Stimulated activated CD8-positive, alpha-beta memory T cell treated with anti-CD3 and anti-CD28 coated beads, Interleukin-15, amount 100 ng/mL, for 4 hours (primary cell): ENCODE measurements at places on chromosomes 16 and 17.

- DNase-seq, result no peak
Observed at GRCh38 chr17:78852709-78853121, 12.1 kb upstream of the USP36 start.

DNA sequence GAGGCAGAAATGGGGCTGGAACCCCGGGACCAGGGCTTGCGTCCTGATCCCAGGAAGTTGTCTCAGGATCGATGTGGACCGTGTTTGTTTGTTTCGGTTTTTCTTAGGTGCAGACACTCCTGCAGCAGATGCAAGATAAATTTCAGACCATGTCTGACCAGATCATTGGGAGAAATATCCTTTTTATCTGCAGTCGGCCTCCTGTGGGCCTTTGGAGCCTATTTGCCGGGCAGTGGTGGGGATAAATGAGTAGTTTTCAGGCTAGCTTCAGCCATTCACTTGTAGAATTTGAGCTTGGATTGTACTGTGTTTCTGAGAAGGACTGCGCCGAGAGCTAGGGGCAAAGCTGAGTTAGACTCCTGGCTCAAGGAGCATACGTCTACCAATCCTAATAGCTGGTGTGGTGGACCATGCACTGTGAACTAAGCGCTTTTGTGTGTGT is 816 bp downstream of the HSBP1 start:
- DNase-seq, result no peak

DNA sequence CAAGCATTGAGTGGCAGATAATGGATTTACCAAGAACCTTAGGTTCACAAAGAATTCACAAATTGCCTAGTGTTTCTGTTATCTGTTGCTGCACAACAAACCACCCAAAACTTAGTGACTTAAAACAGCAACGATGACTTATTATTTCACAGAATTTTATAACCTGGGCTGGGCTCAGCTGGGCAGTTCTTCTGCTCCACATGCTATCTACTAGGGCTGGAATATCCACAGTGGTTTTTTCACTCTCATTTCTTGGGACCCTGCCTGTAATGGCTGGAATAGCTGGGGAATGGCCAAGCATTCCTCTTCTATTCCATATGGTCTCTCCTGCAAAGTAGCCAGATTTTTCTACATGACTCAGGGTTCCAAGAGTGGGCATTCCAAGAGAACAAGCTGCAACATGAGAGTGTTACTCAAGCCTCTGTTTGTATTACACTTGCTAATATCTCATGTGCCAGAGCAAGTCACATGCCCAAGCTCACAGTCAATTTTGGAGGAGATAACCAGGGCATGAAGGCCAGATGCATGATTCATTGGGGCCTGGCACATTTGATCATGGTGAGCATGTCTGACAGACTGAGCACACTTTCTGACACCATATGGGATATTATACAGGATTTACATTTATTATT is 4.9 kb upstream of the PSMD7 start:
- DNase-seq, result no peak

- DNase-seq, result no peak
Observed at GRCh38 chr16:57564571-57565270, 22.3 kb downstream of the ADGRG5 start.

DNA sequence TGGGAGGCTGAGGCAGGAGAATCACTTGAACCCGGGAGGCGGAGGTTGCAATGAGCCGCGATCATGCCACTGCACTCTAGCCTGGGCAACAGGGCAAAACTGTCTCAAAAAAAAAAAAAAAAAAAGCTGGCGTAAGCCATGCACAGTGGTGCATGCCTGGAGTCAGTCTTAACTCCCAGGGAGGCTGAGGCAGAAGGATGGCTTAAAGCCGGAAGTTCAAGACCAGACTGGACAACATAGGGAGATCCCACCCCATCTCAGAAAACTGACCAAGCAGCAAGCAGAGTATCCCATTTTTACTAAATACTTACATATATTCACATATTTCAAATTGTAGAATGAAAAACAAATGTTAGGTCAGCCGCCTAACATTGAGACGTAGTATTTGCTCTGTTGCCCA is 4.6 kb downstream of the NT5C start:
- no peak for DNase-seq

DNA sequence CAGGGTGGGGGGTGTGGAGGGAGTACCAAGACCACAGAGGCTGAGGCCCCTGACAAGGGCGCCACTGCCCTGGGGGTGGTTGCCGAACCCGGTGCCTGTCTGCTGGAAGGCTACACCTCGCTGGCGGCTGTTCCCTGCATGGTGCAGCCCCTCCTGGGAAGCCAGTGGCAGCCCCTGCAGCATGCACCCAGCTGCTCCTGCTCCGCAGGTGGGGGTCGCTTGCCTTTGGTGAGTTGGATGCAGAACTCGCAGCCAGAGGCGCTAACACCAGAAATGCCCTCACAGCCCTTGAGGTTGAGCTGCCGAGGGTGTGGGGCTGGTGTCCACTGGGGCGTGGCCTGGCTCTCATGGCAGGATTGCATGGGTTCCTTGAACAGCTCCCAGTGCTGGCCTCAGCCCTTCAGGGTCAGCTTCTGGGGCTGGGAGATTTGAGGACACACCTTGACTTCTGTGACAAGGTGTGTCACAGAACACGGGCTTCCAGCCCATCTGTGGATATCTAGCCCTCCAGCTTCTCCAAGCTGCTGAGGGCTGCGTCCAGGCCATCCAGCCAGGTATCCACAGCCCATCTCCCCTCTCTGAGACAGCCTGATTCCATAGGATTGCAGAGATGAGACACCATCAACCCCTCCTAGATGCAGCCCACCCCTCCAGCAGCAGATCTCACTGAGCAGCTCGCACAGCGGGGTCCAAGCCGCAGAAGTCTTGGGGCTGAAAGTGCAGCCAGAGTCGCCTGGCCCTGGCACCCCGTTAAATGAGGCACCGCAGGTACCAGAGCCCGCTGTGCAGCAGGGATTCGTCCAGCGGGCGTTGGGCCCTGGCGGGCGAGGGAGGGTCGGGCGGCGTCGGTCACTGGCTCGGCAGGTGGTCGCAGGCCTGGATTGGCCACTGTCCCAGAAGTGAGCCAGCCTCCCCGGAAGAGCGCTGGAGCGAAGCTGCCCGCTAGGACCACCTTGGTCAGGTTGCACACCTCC is 586.3 kb downstream of the KCNJ18 start:
- DNase-seq, result no peak

GRCh38 chr17:32627239-32627996 is 140.6 kb downstream of the CDK5R1 start:
- DNase-seq, result no peak

DNA sequence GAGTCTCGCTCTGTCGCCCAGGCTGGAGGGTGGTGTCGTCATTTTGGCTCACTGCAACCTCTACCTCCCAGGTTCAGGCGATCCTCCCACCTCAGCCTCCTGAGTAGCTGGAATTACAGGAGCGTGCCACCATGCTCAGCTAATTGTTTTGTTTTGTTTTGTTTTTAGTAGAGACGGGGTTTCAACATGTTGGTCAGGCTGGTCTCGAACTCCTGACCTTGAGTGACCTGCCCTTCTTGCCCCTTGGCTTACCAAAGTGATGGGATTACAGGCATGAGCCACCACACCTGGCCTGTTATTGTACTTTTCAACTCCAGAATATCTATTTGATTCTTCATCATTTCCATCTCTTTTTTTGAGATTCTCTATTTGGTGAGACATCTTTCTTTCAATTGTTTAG is 9.0 kb upstream of the ADORA2B start:
- no peak for DNase-seq

GRCh38 chr17:34623856-34624766 is 44.7 kb downstream of the TMEM132E start:
- DNase-seq, result no peak

DNA sequence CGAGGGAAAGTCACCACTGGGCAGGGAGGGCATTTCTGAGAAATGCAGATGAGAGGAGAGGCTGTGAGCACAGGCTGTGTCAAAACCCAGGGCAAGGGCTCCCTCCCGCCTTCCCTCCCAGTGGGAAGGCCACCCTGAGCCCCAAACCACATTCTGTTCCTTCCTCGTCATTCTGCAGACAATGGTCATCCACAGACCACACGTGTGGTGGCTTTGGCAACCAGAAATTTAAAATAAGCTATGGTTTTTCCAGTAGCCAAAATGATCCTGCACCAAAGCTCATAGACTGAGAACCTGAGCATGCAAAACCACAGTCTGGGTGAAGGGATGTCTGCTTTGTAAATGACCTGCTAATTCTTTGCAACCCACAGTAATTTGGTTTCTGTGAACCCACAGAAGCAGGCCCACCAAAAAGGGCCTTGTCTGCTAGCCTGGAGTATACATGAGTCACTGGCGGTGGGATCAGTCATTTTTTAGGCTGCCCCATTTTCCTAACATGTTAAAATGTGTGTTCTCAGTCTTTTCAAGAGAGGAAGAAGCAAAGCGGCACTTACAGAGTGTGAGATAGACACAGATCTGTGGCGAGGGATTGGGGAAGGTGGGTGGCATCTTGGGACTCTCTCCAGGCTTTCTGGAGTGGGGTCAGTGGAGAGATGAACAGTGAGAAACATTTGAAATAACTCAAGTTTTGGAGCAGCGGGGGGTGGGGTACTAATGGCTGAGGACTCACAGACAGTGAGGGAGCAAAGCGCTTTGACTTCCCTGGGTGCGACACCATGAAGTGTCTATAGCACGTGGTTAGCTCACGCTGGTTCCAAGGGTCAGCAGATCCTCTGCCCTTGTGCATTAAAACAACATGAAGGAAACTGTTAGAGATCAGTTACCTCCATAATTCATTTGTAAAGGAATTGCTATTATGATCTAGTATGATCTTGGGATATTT is 20.5 kb downstream of the GRB7 start:
- peak; percentile 33 for DNase-seq

GRCh38 chr17:79616801-79617200 is 6.0 kb upstream of the RBFOX3 start:
- DNase-seq, result no peak

- DNase-seq, result no peak
Observed at GRCh38 chr17:58932956-58933355, 173.7 kb downstream of the TRIM37 start.

GRCh38 chr17:48294020-48294805 is 135.8 kb downstream of the SKAP1 start:
- DNase-seq, result no peak

DNA sequence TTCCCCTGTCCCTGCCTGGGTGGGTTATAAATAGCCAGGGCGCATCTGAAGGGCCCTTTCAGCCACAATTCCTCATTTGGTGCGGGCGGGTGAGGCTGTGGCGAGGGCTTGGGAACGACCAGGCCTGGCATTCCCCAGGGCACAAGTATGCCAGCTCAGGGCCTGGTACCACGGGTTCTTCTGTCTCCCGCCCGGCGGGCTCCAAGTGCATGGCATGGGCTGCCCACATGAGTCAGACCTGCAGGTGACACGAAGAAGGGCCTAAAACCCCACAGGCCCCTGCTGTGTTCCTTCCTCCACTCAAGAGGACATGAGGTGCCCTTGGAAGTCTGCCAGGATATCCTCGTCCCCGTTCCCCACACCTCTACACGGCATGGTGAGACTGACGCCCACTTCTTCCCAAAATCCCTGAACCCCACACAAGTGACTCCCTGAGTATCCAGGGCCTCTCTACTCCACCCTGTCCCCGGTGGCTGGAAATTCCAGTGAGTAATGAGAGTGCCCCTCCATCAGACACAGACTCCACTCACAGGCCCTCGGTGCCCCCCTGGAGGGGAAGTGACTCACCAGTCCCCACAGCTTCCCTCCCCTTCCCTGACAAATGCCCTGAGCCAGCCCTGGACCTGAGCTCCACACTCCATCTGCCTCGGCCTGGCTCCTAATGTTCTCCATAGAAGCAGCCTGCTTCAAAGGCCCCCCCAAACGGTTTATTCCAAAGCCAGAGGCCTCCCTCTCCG is 68.8 kb downstream of the ABR start:
- DNase-seq, result no peak

GRCh38 chr16:85871756-85872155 is 27.2 kb upstream of the IRF8 start:
- no peak for DNase-seq

GRCh38 chr17:5241861-5242671 is 7.4 kb upstream of the SCIMP start:
- DNase-seq, result no peak

DNA sequence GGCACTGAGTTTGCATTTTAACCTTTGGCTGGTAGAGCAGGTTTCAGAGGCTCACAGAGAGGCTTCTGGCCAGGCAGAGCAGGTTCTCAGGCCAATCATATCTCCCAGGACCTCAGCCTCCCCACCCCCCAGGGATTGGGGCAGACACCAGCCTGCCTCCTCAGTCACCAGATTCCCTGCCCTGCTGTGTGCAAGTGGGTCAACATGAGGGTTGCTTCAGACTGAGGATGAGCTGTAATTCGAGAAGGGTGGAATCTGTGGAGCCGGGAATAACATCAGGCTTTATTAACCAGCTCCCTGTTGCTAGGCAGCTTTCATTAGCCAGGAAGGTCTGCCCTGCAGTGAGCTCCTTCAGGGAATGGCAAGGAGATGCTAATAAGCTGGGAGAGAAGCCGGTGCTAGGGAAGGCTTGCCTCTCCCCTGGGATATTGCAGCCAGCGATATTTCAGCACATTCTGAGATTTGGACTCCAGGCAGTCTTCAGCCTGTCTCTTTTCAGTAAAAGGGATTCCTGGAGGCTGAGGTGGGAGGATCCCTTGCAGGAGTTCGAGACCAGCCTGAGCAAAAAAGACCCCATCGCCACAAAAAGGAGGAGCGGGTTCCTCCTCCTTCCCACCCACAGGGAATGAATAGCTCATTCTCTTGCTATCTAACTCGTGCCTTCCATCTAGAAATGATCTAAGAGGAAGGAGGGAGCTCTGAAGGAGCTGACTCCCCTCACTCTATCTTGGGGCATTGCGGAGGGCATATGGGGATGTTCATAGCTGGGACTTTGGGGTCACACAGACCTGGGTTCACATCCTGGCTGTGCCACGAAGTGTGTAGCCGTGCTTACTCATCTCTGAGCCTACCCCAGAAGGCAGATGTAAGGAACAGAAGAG is 10.7 kb downstream of the SGSM2 start:
- DNase-seq, result no peak

- DNase-seq, result no peak
Observed at GRCh38 chr17:77644181-77645071, 314.1 kb upstream of the TNRC6C start.
